Endothelial cell of umbilical vein (primary cell): ENCODE measurements at places on chromosomes 13 and 19.

- DNase-seq = no peak
Observed at GRCh38 chr13:60837806-60838205, 440.8 kb downstream of the TDRD3 start.

DNA sequence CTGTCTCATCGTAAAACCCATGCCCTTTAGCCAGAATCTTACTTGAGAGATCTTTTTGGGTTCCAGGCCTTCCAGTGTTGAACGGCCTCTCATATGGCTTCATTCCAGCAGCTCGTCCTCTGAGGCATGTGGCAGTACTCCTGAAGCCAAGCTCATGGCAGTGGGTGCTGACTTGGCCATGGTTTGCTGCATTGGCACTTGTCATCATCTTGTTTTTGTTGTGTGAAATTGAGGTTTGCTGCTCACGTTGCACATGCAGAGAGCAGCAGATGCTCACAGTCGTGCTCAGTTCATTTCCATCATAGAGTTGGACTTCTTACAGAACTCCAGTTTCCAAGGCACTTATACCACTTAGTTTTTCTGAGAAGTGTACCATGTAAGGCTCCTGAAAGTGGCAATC, 14.9 kb downstream of the TEX29 start:
- DNase-seq = no peak

DNA sequence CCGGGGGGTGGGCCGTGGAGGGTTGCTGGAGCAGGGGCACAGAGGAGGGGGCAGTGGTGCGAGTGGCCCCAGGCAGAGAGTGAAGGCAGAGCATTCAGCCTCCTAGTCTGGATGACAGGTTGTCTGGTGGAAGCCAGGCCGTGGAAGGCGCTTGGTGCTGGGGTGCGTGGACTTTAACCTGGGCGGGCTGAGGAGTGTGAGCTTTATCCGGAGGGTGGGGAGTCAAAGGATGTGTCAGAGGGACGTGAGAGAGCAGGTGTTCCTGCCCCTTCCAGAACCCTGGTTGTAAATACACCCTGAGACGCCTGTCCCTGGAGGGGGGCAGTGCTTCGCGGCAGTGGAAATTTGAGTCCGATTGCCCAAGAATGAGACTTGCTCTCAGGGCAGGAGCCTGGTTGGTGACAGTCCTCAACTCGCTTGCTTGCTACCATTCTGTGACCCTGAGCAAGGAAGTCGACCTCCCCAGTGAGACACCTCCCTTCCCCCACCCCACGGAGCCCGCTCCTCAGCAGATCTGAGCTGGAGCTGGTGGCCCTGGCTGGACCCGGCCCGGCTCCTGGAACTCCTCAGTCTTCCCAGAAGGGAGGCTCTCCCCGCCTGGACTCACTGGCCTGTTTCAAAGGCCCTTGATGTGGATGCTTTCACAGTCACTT, 2.3 kb downstream of the SPPL2B start:
- DNase-seq = no peak

- no peak for DNase-seq
Observed at GRCh38 chr13:36337938-36338641, 8.1 kb downstream of the SPART start.

- DNase-seq = peak; percentile 8
Observed at GRCh38 chr13:50708461-50708860, 135.0 kb downstream of the DLEU7 start.

DNA sequence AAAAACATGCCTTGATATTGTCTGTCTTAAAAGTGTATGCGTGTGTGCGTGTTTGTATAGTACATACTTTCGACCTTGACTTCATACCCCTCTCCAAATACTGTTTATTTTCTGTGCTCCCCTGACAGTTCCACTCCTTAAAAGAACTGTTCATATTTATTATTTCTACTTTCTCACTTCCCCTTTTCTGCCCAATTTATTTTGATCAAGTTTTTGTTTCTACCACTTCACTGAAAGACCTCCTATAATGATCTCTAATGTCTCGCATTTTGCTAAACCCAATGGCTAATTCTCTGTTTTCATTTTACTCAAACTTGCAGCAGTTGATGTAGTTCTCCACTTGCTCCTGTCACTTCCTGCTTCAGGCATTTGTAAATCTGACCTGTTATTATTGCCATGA, 426.1 kb upstream of the KLF12 start:
- DNase-seq = no peak

- DNase-seq = no peak
Observed at GRCh38 chr19:3270902-3271301, 46.4 kb downstream of the CELF5 start.

DNA sequence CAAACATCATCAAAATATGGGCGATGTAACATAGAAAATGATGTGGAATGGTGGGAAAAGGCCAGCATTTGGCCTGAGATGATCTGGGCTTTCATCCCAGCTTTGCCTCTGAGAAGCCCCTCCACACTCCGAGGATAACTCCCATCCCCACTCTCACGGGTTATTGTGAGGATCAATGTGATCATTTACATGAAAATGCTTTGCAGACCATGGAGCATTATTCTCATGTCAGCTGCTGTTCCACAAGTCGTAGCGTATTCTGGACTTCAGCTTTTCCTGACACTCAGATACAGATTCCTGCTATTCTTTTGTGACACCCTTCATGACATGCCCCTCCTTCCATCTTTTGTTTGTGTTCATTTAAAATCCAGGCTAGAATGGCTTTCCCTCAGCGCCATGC, 86.5 kb downstream of the NUFIP1 start:
- no peak for DNase-seq

- no peak for DNase-seq
Observed at GRCh38 chr13:86892330-86892729, 778.8 kb upstream of the SLITRK5 start.

- no peak for DNase-seq
Observed at GRCh38 chr13:57286511-57287098, 119.6 kb downstream of the PRR20E start.
